ENCODE measurements at places on chromosomes 2 and 18.

DNA sequence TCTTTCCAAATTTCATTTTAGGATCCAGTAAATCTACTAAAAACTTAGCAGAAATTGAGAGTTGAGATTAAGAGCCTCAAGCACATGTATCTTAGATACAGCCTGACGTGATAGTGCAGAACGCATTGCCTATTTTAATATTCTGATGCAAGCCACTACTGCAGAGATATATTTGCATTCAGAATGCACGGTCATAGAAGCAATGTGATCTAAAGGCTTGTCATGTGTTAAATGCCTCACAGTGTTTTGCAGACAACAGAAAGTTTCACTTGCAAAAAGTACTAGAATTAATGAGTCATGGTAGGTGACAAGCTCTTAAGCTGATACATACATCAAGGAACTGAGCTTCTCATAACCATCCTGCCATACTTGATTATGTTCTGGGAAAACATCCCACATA is 886.7 kb upstream of the CHAC2 start:
- DNase-seq: no peak

- no peak for DNase-seq
Observed at GRCh38 chr18:79139206-79139605, 70.0 kb downstream of the ATP9B start.

GRCh38 chr2:46041434-46041833 is 255.8 kb upstream of the EPAS1 start:
- DNase-seq: no peak

DNA sequence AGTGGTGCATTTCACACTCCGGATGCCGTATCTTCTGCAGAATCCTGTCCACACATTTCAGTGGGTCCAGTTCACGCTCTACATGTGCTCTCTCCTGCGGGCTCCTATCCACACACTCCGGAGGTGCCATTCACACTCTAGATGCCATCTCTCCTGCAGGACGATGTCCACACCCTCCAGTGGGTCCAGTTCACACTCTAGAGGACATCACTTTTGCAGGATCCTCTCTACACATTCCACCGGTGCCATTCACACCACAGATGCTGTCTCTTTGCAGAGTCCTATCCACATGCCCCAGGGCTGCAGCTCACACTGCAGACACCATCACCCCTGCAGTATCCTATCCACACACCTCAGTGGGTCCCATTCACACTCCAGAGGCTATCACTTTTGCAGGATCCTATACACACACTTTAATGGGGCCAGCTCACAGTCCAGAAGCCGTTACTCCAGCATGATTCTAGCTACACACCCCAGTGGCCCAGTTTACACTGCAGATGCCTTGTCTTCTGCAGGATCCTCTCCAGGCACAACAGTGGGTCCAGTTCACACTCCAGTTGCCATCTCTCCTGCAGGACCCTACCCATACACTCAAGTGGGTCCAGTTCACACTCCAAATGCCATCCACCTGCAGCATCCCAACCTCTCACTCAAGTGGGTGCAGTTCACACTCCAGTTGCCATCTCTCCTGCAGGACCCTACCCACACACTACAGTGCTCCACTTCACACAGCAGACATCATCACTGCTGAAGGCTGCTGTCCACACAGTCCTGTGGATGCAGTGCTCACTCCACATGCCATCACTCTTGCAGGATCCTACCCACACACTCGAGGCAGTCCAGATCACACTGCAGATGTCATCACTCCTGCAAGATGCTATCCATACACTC is 2.1 kb upstream of the PXDN start:
- DNase-seq: no peak

DNA sequence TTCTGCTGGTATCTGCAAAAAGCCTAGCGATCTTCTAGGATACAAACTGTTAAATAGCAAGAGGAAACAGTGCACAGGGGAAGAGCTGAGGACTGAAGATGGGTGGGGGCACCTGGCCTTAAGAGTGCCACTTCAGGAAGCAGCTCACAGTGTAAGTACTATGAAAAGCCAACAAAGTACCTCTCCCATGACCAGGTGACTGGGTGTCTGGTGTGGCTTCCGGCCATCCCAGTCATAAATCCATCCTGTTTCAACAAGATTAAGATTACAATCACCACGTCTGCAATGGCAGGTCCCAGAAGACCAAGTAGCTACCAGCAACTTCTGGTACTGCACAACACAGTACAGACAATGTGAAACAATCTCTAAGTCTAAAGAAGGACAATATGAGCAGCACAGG is 15.9 kb downstream of the ERFE start:
- no peak for DNase-seq

GRCh38 chr2:239348563-239349452 is 52.0 kb downstream of the HDAC4 start:
- DNase-seq: peak; percentile 96

DNA sequence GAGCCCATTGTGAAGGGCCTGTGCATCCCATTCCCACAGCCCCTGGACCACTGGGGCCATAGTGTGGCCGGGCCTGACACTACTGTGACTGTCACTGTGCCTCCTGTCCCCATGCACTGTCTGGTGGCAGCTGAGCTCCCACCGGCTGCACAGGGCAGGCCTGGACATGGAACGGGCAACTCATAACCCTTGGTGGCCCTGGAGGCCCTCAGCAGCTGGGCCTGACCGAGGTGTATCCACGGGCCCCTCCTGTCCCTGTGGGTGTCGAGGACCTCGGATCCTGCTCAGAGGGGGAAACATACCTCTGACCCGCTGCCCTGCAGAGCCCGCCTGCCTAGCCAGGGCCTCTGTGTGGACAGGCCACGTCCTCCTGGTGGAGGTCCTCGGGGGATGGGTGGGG is 7.8 kb upstream of the GAL3ST2 start:
- DNase-seq: peak; percentile 77

GRCh38 chr18:32621034-32621433 is 150.4 kb upstream of the GAREM1 start:
- no peak for DNase-seq

DNA sequence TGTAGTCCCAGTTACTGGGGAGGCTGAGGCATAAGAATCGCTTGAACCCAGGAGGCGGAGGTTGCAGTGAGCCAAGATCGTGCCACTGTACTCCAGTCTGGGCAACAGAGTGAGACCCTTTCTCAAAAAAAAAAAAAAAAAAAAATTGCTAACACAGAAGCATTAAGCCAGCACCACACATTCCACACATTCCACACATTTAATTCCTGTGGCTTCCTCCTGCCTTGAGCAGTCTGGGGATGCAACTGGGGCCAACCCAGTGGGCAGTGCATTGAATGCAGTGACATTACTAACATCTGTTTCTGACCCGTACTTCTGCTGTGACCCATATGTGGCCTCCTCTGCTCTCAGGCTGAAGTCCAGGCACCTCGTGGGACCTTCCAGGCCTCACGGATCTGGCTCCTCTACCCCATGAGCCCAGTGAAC is 107.0 kb downstream of the BCL2L11 start:
- peak; percentile 43 for DNase-seq

DNA sequence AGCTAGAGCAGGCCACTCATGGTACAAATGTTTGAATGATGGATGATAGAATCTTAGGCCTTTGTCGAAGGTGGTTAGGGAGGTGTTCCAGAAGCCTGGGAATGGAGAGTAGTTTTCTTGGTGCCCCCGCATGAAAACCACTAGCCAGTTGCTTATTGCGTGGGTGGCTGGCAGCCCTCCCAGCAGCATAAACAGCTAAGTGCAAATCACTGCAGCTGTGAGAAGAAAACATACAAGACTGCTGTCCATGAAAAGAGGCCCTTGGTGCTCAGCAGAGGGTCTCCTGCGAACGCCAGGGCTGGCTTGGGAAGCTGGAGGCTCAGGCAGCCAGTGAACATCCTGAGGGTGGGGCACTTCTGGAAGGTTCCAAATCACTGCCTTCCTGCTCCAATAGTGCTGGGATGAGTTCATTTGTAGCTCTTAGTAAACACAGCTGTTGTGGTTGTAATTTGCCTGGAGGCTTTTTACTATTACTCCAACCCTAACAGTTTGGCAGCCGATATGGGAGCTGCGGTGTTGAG is 118.8 kb downstream of the MGAT5 start:
- no peak for DNase-seq

- no peak for DNase-seq
Observed at GRCh38 chr2:238030422-238031155, 30.2 kb upstream of the SCLY start.

GRCh38 chr18:58860747-58861231 is 3.9 kb upstream of the ZNF532 start:
- DNase-seq: no peak

DNA sequence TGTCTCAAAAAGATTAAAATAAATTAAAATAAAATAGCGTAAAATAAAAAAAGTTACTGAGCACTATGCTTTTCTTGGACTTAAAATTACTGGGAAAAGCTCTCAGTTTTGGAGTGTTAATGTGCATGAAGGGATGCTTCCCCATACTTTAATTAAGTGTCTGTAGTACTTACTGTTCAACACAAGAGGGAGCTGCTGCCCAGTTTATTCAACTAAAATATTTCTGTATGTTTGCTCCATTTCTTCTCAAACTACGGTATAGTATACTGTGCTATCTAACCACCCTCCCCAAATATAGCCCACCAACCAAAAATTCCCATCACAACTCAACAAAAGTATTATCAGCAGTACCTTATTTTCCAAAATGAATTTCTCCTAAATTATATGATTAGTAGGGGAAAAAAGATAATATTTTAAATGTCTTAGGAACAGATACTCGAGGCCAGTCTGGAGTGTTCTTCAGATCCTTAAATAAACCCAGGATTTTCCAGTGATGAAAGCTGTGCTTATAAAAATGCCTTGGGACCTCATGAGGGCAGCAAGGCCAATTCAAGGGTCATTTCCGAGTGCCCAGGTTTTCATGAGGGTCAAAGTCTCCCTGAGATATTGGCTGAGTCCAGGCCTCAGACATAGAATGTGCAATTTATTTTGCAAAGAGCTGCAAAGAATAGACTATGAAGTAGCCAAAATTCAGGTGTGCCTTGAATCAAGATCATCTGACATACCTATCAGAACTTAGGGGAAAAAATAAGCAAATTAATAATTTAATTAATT is 64.1 kb downstream of the CHRNA1 start:
- DNase-seq: no peak

DNA sequence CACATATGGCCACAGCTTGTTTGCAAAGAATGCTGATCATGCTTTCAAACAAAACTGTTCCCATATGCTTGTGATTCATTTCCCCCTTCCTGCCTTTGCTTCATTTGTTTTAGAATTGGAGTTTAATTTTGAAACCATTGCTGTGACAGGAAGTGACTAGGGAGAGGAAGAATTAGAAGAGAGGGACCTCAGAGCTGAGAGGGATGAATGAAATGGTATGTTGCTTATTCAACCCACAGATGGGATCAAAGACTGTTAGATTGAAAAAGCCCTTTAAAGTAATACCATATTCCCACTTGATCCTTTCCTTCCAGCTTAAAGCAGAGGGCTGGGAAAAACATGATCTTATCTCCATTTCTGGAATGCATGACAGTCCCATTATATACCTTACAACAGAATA is 106.2 kb upstream of the RNF152 start:
- DNase-seq: no peak

- DNase-seq: no peak
Observed at GRCh38 chr2:223050900-223051504, 988 bp upstream of the KCNE4 start.

GRCh38 chr2:47039913-47040562 is 115.1 kb downstream of the STPG4 start:
- DNase-seq: no peak

DNA sequence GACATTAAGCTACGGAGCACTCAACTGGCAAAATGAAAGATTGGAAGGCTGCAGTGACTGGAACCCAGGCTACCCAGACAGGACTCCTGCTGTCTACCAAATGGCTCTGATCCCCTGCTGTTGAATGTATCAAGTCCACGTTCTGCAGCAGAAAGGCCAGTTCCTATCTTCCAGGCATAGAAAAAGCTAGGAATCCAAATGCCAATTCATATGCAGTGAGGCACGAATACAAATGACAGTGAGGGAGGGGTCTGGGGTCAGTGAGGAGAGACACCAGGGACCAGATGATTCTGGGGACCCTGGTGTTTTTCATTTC is 5.3 kb downstream of the NRP2 start:
- DNase-seq: no peak

GRCh38 chr2:3814706-3815245 is 111.4 kb downstream of the DCDC2C start:
- DNase-seq: no peak

DNA sequence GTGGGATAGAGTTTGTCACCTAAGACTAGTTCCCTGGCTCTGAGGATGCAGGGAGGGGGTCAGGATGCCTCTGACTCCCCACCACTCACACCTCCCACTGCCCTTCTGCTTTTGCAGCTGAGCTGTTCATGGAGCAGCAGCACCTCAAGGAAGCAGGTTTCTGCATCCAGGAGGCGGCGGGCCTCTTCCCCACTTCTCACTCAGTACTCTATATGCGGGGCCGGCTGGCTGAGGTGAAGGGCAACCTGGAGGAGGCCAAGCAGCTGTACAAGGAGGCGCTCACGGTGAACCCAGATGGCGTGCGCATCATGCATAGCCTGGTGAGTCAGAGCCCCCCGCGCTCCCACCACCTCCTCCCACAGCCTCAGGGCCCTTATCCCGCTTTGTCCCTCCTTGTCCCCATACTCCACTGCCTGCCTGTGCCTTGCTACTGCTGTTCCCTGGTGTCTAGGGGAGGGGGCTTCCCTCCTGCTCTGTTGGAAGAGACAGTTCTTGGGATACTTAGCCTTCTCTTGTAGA is 94.4 kb downstream of the STPG4 start:
- no peak for DNase-seq

DNA sequence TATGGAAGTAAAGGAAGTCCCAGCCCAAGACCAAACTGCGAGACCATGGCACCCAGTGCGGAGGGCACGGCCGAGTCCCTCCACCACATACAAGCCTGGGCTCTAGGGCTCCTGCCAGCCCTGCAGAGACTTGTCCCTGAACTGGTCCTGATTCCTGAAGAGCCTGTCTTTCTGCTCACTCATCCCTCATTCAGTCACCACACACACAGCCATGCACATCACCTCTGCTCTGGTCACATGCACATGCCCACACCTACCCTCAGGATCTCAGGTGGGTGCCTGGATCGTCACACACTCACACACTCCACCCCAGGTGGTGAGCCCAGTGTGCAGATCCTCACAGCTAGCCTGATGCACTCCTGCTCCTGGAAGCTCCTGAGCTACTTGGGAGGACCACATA is 71.4 kb upstream of the LAPTM4A start:
- DNase-seq: no peak

GRCh38 chr2:221434142-221434541 is 138.0 kb downstream of the EPHA4 start:
- no peak for DNase-seq

GRCh38 chr2:35548171-35548570 is 807.4 kb upstream of the CRIM1 start:
- no peak for DNase-seq

DNA sequence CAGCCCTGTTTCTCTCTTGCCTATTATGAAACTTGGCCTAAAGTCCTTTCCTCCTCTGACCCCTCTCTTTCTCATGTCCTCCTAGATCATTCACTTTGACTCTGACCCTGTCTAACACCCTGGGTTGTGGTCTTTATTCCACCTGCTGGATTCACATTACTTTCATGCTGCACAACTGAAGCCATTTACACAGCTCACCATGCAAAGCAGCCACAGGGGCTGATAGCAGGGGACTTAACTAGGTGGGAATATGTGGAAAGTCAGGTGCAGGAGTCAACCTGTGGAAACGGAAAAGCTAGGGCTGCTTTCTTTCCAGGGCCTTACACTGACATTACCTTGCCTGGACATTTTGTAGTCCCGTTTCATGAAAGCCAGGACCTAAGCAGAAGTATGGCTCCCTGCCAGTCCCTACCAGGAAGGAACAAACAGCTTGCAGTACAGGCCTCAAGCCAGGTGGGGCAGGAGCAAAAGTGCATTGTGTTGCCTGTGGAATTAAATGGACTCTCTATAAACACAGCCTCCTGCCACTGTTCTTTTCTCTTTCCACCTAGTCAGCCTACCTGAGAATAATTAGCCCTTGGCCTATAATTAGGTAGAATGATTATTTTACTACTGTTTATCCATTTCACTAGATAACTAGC is 11.8 kb downstream of the MAPRE3 start:
- no peak for DNase-seq

Data from vagina (tissue), 2 donors.